ENCODE measurements at places on chromosomes 3 and 15.

GRCh38 chr3:128663151-128663550 is 12.5 kb upstream of the RPN1 start:
- no peak for DNase-seq

DNA sequence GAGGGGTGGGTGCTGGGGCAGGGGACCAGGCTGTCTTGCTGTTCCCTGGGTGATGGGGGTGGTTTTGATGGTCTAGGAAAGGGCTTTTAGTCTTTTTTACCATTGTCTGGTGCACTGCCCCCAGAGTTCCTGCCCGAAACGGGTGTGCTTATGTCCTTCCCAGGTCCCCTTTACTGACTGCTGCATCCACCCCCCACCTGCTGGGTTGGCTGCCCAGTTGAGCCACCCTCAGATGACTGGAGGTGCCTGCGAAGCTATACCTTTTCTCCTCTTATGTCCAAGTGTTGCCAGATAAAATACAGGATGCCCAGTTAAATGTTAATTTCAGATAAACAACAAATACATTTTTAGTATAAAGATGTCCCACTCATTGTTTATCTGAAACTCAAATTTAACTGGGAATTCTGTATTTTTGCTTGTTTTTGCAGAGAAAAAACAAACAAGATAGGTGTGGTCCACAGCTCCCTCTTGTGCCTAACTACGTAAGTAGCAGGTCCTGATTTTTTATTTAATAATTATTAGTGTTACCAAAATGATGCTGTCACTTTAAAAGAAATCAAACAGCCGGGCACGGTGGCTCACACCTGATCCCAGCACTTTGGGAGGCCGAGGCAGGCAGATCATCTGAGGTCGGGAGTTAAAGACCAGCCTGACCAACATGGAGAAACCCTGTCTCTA is 6.1 kb upstream of the RPP14 start:
- peak; percentile 26 for DNase-seq

- DNase-seq: no peak
Measured at GRCh38 chr3:14744556-14744955, 69.6 kb downstream of the C3orf20 start.

- DNase-seq: peak; percentile 59
Measured at GRCh38 chr3:160225176-160226025, at the start of gene C3orf80. Gene C3orf80 (plus strand): TSS chr3:160225422. CDS start chr3:160225636, 214 bp downstream.

DNA sequence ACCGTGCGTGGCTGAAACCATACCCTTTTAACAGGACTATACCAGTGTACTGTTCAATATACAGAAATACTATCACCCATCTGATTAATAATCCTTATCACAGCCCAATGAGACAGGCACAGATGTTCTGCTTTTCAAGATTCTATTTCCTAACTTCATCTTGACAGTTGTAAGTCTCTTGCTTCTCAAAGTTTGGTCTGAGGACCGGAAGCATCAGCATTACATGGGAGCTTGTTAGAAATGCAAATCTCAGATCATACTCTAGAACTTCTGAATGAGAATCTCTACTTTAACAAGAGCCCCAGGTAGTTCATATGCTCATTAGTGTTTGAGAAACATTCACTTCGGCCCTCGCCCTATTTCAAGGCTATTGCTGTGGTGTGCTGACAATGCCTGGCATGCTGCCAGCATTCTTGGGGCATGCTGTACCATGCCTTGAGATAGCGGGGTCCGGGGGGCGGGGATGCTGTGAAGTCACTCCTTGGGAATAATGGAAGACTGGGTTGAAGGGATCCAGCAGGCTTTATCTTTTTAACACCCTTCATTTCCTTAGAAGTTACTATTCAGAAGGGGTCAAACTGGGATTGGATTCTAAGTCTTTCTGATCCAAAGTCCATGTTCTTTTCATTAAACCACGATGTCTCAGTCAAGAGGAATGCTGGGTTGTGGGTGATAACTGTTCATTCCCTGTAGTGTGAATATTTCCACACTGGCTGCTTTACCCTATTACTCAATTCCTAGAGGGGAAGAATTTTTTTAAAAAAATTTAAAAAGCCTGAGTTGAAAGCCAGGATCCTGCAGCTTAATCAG is 194.7 kb downstream of the LPP start:
- peak; percentile 20 for DNase-seq

- DNase-seq: no peak
Measured at GRCh38 chr3:126064627-126065258, 19.2 kb downstream of the SLC41A3 start.

Data from renal pelvis (tissue), 12 donors.